Hematopoietic multipotent progenitor cell treated with erythropoietin and hydrocortisone succinate and interleukin-3 and kit ligand, for 4 days (in vitro differentiated cells): ENCODE measurements at places on chromosomes 12 and 14.

GRCh38 chr12:118164798-118165486 is 29.0 kb downstream of the PEBP1 start:
- peak; percentile 54 for DNase-seq

DNA sequence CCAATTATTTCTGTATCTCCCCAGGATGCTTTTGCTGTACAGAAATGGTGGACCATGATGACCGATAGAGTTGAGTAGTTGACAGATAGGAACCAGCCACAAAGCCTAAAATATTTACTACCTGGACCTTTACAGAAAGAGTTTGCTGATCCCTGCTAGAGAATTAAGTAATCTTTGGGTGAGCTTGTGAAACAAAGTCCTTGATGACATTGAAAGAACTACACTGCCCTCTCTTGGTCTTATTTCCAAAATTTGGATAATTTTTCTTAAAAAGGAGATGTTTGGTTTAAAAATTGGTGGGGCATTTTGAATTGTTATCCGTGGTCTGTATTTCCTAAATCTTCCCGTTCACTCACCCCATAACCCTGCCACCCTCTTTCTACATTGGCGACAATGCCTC is 13.7 kb upstream of the TCTN1 start:
- DNase-seq, result peak; percentile 88

DNA sequence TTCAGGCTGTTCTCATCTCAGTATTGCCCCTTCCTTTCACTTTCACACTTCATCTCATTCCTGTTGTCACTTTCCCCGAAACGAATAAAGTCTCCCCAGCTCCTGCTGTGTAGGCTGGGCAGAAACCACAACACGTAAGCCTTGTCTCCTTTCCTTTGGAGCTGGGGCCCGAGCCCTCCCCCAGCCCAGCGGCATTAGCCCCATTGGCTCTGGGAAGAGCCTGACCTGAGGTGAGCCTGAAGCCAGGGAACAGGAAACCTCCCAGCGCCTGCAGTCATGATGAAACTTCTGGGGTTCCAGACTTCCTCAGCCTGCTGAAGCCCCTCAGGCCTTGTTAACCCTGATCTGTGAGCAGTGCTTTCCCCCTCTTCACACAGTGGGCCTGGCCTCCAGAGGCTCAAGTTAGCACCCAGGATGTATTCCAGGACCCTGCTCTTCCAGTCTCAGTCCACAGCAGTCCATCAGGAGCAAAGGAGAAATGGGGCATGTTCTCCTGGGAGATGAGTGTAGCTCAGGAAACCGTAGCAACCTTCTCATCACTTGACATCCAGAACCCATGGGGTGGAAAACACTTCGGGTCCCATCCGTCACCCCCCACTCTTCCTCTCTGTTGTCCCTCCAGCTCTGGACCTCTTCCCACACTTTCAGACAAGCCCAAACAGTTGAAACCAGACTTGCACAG is 21.8 kb downstream of the VASH1 start:
- no peak for DNase-seq

DNA sequence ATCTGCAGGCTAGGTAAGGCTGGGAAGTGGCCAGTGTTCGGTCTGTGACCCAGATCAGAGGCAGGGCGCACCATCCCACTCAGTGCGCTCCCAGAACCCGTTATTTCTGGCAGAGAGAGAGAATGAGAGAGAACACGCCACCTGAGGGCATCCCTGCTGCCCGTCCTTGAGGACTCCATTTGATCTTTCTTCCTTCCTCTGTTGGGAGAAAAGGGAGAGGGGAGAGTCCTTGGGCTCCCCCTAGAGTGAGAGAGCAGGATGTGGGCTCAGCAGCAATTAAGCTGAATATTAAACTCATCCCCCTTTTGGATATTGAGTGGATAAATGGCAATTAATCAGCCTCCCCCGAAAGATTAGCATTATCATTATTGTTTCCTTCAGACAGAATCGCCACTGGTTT is 70.6 kb downstream of the IFT43 start:
- DNase-seq, result peak; percentile 48

DNA sequence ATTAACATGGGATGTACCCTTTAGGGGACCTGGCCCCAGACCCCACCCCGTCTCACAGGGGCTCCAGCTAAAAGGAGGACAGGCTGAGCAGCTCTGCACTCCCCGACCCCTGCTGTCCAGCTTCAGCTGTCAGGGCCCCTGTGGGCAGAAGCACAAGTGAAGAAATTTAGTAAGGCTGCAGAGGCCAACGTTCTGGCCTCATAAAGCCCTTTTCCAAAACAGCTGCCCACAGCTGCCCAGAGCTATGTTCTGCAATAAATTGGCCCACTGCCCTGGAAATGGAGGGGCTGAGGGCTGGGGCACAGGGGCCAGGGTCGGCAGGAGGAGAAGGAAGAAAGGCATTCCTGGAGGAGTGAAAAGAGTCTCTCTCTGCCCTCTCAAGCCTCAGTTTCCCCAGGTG is 357.1 kb downstream of the BCL11B start:
- DNase-seq, result no peak

DNA sequence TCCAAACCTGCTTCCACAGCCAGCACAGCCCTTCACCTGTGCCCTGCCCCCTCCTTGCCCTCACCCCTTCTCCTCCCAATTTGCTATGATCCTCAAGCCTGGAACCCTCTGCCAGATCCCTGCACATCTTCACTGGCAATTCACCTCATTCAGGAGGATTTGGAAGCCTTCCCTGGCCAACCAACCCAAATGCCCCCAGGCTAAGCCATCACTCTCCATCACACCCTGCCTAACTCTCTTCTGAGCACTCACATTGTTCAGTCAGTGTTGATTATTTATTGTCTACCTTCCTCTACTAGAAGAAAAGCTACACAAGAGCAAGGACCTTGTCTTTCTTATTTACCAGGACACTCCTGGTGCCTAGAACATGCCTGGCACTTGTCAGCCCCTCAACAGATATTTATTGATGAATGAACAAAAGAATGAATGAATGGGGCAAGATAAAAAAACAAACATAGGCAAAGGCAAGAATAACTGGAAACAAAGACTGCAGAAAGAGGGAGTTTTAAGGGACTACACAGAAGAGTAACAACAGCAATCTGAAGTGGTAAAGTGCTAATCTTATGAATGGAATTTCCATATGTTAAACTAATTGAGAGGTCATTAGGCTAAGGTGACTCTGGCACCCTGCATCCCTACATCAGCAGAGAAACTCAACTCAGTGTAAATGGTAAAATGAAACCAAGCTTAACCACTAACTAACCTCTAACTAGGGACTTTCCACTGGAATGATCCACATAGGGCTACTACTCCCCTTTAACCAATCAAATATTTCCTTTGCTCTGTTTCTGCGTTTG is 33.4 kb downstream of the TMTC1 start:
- no peak for DNase-seq

DNA sequence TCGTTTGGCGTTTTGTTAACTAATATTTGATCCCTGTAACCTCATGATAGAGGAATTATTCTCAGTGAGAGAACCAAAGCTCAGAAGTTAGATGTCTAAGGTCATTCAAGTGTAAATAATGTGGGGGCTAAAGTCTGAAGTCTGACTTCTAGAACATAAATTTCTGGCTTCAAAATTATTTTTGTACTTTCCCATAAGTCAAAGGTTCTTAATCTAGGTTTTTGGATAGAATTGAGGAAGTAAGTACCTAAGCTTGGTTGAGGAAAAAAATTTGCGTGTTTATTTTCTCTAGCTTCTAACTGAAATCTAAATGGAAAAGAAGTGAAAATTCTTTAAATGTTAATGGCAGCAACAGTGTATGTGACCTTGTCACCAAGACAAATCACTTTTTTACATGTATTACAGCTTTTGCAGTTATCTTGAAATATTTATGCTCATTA is 2.3 kb downstream of the LARP4 start:
- peak; percentile 38 for DNase-seq

GRCh38 chr12:40903040-40903439 is 210.8 kb downstream of the CNTN1 start:
- DNase-seq, result no peak

DNA sequence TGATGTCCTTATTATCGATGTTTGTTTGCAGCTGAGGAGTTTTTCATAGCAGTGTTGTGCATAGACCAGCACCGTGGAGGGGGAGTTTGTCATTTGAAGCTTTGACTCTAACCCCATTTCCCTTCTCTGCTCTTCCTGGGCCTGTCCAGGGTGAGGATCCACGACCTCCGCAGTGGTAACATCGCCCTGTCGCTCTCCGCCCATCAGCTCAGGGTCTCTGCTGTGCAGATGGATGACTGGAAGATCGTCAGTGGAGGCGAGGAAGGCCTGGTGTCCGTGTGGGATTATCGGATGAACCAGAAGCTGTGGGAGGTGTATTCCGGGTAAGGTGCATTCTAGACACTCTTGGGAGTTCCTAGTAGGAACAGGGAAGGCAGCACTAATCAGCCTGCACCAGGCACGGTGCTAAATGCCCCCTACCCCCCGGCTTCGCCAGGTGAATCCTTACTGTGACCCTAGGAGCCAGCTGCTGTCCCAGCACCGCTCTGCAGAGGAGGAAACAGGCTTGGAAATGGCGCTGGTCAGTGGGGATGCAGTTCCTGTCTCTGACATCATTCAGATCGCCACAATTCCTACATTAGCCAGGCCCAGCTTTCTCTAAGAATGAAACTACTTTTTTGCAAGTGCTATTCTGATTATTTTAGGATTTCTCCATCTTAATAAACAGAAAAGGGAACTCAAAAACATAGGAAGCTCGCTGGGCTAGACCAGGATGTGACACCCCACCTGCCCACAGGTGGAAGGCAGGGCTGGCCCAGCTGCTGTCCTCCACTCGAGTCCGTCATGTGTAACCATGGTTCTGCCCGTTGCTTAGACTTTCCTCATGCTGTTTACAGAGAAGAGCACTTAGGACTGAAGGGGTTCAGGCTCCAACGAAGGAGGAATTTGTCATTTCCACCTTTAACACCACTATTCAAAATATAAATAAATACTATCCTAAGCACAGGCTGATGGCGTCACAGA is 74.9 kb downstream of the TESC start:
- no peak for DNase-seq

DNA sequence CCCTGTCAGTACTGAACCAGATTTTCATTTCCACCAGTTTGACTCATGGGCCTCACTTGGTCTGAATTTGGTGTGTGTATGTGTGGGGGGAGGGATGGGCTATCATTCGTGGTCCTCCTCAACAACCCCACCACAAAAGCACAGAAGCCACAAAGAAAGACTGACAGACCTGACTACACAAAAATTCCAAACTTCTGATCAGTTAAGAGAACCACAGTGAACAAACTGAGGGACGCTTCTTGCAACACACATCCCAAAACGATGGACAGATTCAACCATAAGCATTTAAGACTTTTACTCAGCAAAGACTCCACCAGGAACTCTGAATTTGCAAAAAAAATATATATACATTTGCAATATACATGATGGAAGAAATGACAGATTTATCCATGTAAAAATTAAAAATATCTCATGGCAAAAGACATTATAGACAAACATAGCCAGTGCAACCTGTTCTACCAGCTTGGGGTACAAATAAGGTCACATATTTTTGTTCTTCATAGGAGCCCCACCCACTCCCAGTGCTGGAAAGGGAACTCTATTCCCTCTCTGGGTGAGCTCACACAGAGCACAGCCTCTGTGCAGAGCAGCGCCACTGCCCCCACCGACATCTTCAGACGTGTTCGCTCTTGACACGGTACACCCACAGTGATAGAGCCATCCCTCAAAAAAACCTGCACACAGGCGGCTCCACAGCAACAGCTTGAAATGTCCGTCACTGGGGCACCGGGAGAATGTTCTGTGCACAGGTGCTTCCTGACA is 49.7 kb downstream of the JAG2 start:
- peak; percentile 20 for DNase-seq

DNA sequence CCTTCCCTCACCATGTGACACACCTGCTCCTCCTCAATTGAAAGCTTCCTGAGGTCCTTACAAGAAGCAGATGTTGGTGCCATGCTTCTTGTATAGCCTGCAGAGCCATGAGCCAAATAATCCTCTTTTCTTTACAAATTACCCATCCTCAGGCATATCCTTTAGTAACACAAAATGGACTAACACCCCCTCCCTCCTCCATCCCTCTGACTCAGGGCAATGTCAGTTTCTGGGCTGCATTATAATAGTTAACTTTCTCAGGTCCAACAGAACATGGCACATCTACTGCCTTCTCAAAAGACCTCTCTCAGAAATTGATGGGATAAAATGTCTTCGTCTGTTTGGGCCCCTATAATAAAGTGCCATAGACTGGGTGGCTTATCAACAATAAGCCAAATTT is 287.0 kb downstream of the DPF3 start:
- no peak for DNase-seq

GRCh38 chr12:130398100-130398848 is 60.6 kb downstream of the PIWIL1 start:
- no peak for DNase-seq

GRCh38 chr14:96991226-96991625 is 194.0 kb downstream of the VRK1 start:
- no peak for DNase-seq

GRCh38 chr12:39623919-39624318 is 4.3 kb upstream of the ABCD2 start:
- DNase-seq, result no peak

DNA sequence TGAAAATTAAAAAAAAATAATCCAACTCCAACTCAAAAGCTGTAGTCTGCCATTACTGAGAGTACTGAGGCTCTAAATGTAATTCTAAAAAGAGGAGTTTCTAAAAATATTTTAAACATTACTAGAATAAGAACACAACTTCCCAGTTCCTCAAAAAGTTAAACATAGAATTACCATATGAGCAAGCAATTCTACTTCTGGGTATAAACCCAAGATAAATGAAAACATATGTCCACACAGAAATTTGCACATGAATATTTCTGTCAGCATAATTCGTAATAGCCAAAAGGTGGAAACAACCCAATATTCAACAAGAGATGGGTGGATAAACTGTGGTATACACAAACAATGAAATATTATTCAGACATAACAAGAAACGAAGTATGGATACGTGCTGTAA is 15.0 kb upstream of the NR2C1 start:
- no peak for DNase-seq

- DNase-seq, result peak; percentile 59
These were observed 384.8 kb downstream of the EGLN3 start for GRCh38 chr14:33566082-33566481.

GRCh38 chr14:65206448-65207096 is 104.3 kb upstream of the MAX start:
- DNase-seq, result peak; percentile 49

DNA sequence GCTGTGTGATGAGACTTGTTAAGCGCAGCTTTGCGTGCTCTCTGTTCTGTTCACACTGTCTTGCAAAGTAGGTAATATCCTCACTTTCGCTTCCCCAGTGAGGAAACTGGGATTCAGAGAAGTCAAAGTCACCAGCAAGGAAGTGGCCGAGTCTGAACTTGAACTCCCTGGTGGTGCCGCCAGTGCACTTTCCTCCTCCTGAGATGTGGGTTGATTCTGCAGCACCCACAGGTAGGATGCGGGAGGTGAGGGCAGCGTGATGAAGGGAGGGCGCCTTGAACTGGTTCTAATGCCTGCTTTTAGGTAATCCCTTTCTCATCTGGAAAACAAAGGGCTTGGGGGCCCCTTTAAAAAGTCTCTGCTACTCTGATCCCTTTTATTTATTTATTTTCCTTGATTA is 54.9 kb upstream of the IGF1 start:
- DNase-seq, result no peak

GRCh38 chr12:109553906-109554500 is 19.3 kb downstream of the MMAB start:
- DNase-seq, result no peak

GRCh38 chr12:87689196-87689595 is 340.0 kb downstream of the C12orf50 start:
- DNase-seq, result no peak
